ENCODE measurements at places on chromosomes 7 and 10.

DNA sequence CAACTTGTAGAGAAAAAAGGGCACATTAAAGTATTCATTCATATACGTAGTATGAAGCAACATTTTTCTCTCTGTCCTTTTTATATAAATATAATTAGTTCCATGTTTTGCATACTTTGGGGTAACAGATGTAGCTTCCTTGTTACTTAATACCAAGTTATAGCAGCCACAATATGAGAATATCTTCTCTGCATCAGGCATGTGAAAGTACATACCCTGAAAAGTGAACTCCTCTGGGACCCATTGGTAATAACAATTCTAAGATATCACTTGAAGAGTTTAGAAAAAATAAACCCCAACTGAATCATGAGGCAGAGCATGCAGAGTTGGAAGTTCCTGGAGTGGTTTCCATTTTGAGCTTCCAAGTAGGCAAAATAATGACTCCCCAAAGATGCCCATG is 2.4 kb upstream of the CRPPA start:
- no peak for DNase-seq

- no peak for DNase-seq
Observed at GRCh38 chr10:16967866-16968415, 150.7 kb upstream of the RSU1 start.

- DNase-seq = no peak
Observed at GRCh38 chr10:90484518-90484917, 373.3 kb downstream of the HTR7 start.

- no peak for DNase-seq
Observed at GRCh38 chr7:37665352-37666022, 18.1 kb upstream of the GPR141 start.

DNA sequence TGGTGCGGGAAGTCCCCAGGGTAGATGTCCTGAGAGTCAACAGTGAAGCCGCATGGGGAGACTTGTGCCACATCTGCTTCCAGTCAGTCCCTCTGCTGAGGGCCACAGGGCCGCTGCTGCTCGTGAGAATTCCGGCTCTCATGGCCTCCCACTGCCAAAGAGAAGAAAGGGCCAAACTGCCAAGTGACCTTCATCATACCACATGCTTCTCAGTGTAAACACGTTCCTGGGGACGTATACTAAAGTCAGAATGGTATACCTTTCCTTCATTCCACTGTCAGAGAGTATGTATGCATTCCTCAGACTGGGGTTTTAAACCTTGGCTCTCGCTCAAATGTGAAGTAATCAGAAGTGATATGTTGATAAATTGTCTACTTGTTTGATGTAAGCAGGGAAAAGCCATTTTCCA is 52.8 kb upstream of the SEC61G start:
- no peak for DNase-seq

GRCh38 chr7:16833373-16833772 is 28.6 kb upstream of the AGR2 start:
- DNase-seq = no peak

GRCh38 chr10:82847242-82847641 is 972.2 kb downstream of the NRG3 start:
- DNase-seq = no peak

DNA sequence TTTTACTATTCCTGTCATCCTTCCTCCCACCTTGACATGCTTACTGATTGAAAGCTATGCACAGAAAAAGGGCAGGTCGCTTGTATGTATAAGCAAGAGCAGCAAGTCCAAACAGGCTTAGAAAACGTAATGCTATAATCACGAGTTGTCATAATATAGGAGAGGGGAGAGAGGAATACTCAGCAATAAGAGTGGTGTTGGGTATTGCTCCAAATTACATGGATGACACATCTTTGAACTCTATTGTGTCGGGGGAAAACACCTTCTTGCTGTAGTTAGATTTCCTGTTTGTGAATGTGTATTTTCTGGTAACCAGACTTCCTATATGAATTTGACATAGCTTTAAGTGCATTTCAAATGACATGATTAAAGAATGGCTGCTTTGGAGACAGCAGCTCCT is 7.5 kb downstream of the MET start:
- no peak for DNase-seq

- DNase-seq = no peak
Observed at GRCh38 chr10:102802920-102803534, 34.2 kb downstream of the CYP17A1 start.

- no peak for DNase-seq
Observed at GRCh38 chr10:126252884-126253610, 135.2 kb downstream of the ADAM12 start.

- no peak for DNase-seq
Observed at GRCh38 chr7:25882151-25882773, 269.7 kb upstream of the NFE2L3 start.

GRCh38 chr10:113148901-113149300 is 198.9 kb downstream of the TCF7L2 start:
- DNase-seq = no peak

DNA sequence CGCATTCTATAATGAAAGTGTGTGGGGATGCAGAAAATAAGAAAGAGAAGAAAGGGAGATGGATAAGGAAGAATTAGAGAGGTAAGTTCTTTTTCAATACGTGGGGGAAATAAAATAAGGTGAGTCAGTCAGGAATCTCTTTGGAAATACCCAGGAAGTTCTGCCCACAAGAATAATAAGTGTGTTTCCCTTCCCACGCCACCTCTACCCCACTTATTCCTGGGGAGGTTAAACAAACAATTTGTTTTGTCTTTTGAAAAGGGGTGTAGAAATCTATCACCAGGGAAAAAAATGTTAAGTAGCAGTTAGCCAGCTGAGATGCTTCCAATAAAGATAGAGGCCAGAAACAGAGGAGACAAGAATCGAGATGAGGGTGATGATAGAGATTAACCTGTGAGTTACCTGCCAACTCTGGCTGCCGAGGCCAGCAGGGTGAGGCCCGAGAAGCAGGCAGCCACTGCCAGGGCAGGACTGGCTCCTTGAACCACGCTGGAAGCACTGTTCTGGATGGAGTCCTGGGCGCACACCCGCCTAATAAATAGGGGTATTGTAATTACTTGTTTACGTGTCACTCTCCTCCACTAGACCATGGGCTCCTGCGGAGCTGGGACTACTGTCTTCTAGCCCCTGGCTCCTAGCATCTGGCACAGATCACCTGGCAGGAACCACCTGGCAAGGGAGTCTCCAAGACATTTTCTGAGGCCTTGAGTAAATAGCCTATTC is 191.3 kb downstream of the FGFR2 start:
- no peak for DNase-seq

GRCh38 chr10:119543814-119544642 is 1.5 kb upstream of the RGS10 start:
- DNase-seq = no peak

DNA sequence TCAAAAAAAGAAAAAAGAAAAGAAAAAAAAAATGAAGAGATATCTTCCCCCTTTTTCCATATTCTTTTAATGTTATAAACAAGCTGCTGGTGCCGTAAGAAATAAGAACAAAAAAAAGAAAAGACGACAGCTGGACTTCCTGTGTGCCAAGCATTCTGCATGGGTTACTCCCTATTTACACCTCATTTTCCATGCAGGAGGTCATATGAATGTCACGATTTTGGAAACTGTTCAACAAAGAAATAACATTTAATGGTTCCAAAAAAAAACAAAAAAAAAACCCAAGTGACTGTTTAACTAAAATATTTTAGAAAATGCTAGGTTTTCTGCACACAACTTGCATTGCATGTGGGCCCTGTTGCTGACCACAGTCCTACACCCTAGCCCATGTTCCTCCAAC is 159.3 kb downstream of the TNS3 start:
- DNase-seq = no peak

- no peak for DNase-seq
Observed at GRCh38 chr7:27434756-27435400, 192.3 kb downstream of the EVX1 start.

DNA sequence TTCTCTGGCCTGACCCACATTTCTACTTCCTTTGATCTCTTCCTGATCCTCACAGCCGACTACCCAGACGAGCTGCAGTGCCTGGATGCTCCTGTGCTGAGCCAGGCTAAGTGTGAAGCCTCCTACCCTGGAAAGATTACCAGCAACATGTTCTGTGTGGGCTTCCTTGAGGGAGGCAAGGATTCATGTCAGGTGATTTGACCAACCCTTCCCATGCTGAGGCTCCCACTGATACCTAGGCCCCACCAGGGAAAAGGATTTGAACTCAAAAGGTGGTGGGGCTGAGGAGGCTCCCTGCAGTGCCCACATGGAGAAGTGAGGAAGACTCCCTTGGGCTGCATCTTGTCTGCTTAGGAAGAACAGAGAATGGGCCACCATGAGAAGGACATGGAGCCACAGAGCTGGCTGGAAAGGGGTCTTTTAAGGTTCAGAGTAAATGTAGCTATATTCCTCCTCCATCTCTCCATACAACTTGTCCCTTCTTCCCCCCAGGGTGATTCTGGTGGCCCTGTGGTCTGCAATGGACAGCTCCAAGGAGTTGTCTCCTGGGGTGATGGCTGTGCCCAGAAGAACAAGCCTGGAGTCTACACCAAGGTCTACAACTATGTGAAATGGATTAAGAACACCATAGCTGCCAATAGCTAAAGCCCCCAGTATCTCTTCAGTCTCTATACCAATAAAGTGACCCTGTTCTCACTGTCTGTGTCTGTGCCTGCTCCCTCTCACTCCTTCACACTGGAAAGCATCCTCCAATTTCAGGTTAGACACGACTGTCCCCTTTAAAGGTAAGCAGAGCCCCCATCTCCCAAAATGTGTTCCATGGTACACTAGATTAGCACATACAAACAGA is 3.3 kb downstream of the PRSS1 start:
- DNase-seq = no peak

DNA sequence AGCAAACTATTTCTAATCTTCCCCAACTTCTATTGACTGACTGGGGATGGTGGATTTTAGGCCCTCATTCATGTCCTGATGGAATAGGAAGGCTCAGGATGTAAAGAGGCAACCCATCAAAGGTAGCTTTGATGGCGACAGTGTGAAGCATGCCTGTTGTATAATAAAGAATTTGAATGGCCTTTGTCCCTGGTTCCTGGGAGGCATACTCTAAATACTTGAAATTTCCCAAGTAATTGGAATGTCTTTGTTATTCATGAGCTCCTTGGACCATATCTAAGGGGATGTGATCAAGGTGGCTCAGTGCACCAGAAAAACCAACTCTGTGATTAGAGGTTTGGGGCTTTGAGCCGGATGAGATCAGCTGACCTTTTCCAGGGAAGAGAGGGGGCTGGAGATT is 264.5 kb upstream of the NEBL start:
- DNase-seq = no peak

- no peak for DNase-seq
Observed at GRCh38 chr10:31756101-31756728, 172.4 kb downstream of the ARHGAP12 start.

GRCh38 chr10:126101325-126101724 is 205.0 kb downstream of the FANK1 start:
- DNase-seq = no peak
